SJSA1 (cell line): ENCODE measurements at places on chromosomes 3 and 15.
A peak's percentile ranks its signal among the peaks of the same experiment; 100 is the strongest.

DNA sequence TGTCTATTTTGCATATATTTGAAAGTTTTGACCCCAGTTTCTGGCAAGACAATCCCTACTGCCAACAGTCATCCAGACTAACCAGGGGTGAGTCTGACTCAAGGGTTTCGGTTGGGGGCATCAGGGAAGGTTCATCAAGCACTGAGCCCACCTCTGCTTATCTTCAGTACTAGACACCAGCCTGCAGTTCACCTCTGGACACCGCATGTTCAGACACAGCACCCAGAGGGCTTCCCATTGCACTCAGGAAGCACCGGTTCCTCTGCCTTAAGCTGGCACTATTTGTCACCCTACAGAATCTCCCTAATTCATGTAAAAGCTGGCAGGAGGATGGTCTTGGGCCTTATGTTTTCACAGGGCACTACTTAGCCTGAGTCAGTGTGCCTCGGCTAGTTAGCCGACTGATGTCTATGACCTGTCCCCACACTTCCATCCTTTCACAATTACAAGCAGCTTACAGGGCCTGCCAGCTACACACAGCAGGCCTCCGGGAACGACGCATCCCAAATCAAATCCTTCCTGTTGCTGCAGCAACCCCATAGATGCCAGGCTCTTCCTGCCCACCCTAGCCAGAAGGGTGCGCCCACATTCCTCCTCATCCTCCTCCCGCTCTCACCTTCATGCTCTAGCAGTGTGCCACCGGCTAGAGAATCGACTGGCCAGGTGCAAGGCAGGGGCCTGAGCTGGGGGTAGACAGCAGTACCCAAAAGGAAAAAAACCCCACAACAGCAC, 52.5 kb downstream of the SH3BP5 start:
- DNase-seq = no peak

GRCh38 chr15:63460210-63461155, 43.9 kb upstream of the USP3 start:
- DNase-seq = no peak

DNA sequence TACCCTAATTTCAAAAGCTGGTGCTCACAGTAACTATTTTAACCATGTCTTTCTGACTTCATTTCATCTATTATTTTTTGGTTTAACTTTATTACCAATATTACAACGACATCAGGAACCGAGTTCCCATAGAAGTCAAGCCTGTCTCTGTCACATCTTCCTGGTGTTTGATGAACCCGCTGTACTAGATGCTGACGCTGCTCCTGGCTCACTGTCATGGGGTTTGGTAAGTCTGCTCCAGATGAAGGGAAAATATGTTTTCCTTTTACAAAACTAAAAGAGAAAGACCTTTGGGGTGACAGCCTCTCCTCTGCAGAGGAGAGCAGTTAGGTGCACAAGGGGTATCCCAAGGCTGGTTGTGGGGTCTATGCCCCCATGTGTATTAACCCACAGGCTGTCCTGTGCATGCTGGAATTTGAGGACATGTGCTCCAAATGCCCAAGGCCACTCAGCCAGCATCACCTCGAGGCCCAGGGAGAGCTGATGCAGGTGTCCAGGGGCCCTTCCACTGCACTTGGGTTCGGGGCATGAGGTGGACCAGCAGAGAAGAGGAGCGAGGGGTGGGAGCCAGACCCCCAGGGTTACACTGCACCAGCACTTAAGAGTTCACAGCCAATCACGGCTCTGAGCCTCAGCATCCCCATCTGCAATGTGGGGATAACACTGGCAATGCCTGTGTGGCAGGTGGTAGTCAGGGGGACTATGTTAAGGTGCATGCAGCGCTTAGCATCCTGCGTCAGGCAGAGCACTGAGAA, 62.2 kb downstream of the ATP10A start:
- no peak for DNase-seq

- DNase-seq = no peak
Measured at GRCh38 chr15:60469893-60470641, 8.9 kb downstream of the ICE2 start.

DNA sequence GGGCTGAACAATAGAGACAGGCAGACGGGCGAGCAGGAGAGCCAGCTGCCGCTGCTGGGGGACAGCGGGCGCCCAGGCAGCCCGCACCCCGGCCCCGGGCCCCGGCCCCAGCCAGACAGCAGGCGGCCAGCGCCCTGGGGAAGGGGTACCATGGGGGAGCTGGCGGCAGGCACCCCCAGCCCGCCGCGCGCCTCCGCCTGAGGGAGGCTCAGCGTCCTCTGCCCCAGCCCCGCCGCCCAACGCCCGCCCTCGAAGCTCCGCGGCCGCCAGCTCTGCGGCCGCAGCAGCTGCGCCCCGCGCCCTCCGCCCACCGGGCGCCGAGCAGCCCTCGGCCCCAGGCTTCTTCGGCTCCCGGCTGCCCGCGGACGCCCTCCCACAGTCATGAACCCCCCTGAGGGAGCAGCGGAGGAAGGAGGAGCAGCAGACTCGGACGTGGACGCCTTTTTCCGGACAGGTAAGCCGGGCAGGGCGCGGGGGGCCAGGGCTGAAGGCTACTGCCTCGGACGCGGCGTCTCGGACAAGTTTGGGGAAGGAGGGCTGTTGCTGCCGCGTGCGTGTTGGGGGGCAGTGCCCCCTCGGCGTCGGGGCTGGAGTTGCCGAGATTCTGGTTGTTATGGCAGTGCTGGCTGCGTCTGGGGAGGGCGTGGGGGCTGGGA, 41.6 kb upstream of the ROPN1 start:
- DNase-seq = peak; percentile 44

- no peak for DNase-seq
Measured at GRCh38 chr15:70099967-70100473, 2.3 kb upstream of the TLE3 start.
